ENCODE measurements at places on chromosomes 2 and 18.

DNA sequence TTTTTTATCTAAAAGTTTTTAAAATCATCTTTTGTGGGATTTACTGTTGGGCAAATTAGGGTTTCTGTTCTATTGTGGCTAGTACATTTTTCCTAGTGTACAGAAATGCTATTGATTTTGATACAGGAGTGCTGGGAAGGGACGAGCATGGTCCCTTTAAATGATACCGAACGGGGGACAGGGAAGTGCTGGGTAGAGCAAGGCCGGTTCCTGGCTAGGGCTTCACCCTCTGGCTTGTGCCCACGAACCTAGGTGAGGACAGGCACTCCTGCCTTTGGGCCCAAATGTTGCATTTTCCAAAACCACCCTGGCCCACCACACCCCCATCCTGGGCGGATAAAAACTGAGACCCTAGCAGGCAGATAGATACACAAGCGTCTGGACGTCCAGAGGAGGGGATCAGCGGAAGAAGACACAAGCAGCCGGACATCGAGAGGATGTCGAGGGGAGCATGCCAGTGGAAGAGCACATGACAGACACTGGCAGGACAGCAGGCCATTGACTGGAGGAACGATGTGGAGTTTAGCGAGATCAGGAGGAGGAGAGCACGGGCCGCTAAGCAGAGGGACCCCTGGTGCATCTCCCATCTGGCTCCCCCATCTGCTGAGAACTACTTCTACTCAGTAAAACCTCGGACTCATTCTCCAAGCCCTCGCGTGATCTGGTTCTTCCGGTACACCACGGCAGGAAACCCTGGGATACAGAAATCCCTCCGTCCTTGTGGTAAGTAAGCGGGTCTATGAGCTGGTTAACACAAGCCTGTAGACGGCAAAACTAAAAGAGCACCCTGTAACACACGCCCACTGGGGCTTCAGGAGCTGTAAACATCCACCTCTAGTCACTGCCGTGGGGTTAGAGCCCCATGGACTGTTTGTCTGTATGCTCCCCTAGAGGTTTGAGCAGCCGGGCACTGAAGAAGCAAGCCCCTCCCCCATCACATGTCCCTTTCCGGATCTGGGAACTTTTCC, 13.5 kb upstream of the CALCRL start:
- no peak for DNase-seq

DNA sequence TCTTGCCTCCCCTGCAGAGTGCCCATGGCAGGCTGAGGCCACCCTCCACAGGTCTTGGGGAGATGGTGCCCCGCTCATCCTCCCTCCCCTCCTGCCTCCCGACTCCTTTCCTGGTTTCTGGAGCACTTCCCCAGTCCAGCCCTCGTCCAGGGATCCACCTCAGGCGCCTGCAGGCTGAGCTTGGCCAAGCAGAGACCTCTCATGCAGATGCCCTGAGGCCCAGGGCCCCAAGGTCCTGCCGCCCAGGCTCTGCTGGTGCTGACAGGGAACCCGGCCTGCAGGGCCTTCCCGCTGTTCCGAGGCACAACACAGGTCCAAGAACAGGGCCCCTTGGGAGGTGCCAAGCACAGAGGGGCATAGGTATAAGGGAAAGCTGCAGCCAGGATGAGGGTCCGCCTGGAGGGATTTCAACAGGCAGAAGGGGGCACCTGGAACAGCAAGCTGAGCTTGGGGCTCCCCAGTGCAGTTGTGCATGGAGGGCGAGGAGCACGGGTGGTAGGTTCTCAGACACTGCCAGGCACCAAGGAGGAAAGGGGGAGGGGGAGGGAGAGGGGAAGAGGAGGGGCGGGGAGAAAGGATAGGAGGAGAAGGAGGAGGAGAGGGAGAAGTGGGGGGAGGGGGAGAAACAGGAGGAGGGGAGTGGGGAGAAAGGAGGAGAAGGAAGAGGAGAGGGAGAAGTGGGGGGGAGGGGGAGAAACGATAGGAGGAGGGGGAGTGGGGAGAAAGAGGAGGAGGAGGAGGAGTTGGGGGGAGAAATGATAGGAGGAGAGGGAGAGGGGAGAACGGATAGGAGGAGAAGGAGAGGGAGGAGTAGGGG, 1.2 kb upstream of the ANO7 start:
- no peak for DNase-seq

GRCh38 chr18:9421096-9421900, 54.0 kb upstream of the RALBP1 start:
- no peak for DNase-seq

- DNase-seq, result no peak
These were observed 42.5 kb upstream of the TTC32 start for GRCh38 chr2:19944205-19944845.

DNA sequence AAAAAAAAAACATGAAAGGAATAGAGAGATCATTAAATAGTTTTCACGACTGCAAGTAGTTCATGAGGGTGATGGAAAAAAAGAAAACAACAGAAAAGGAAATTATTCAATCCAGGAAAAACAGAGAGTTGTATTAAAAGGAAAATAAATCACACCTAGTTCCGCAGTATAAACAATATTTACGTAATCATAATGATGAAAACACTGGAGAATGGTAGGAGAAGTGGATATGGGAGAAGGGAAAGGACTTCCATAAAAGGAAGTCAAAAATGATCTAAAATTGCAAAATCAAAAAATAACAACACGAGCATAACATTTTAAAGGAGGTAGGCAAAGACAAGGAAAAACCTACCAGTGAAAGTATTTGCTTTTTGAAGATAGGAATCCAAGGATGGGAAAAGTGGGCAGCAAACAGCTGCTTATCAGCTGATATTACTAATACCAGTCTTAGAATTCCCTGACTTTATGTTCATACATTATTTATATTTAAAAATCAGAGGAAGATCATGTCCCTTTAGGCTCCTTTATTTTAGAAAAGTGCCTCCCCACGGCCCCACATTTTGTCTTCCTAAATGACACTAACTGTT, 160.8 kb downstream of the NBAS start:
- DNase-seq, result no peak

GRCh38 chr2:11546072-11546471, 12.2 kb downstream of the GREB1 start:
- DNase-seq, result no peak

GRCh38 chr2:63856303-63856603, 14.6 kb downstream of the UGP2 start:
- DNase-seq, result no peak

GRCh38 chr2:15588329-15588919, 3.2 kb upstream of the DDX1 start:
- no peak for DNase-seq

DNA sequence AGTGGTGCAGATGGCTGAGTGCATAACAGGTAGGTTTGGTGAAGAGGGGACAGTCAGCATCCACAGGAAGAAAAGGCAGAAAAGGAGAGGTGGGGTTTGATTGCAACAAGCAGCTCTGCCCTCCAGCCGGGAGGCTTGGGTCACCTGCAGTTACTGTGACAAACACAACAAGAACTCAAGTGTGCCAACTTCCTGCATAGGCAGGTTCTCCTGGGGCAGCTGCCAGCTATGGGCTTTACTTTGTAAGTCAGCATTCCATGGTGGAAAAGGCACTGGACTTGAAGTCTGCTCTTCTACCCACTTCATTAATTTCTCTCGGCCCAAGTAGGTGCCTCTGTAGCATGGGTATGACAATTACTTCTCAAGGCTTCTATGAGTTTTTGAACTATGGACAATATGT, 98.9 kb downstream of the MYT1L start:
- no peak for DNase-seq

DNA sequence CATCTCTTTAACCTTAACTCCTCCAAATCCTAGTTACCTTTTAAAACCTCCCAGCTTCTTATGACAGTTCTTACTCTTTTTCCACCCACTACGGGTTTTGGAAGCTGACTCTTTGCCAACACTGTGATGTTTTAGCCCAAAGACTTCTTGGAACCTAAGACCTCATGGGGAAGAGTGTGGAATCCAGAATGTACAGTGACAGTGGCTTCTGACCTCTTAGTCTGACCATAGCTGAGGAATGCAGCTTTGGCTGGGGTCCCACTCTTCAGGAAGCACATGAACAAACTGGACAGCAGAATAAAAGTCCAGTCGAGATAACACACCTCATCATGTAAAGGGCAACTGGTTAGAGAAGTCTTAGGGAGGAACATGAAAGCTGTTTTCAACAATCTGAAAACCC, 161.1 kb upstream of the PKDCC start:
- DNase-seq, result no peak

DNA sequence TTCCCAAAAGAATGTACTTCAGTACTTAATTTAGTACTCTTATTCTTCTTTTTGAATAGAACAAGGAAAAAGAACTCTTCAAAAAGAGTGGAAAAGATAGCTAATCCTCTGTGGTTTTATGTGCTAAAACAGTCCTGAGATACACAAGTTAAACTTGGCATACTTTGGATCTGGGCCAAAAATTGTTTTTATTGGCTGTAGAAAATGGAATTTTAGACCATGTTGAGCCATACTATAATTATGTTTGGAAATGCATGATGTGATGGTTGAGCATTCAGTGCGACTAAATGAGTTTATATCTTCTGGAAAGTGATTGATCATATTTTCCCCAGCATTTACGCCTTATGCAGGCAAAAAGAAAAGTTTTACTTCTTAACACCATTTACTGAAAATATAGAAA, 18.0 kb upstream of the PDE1A start:
- no peak for DNase-seq

DNA sequence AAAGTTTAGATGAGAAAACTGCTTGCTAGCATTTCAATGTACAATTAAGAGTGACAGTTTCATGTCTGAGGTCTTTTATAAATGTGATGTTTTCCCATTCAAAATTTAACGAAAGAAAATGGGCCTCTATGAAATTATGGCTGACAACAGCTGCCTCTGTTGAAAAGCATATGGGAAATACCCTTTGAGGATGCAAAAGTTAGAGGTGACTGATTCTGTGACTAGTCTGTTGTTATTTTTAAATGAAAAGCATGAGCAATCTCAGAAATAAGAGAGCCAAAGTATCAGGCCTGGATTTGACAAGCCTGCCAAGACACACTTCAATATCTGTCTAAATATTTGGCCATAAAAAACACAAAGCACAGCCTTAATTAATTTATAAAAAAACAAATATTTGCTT, 580.8 kb downstream of the ERBB4 start:
- DNase-seq, result no peak

DNA sequence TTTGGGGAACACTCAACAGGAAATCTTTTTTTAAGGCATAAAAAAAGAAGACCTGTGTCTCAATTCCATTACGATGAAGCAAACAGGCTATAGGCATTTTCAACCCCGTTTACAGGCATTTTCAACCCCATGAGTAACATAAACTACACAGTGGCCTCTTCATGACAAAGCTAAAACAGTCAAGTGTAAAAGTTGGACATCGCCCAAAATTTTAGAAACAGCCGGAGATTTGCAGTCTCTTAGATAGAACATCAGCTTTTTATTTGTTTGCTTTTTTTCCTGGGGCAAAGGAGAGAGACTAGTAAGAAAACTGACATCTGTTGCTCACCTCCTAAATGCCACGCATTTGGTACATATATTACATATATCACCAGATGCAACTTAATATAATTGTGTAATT, 173.7 kb downstream of the CMPK2 start:
- DNase-seq, result no peak

- DNase-seq, result no peak
These were observed 19.9 kb upstream of the ZAP70 start for GRCh38 chr2:97693476-97693875.

GRCh38 chr18:79508565-79509535, 113.1 kb downstream of the NFATC1 start:
- no peak for DNase-seq

DNA sequence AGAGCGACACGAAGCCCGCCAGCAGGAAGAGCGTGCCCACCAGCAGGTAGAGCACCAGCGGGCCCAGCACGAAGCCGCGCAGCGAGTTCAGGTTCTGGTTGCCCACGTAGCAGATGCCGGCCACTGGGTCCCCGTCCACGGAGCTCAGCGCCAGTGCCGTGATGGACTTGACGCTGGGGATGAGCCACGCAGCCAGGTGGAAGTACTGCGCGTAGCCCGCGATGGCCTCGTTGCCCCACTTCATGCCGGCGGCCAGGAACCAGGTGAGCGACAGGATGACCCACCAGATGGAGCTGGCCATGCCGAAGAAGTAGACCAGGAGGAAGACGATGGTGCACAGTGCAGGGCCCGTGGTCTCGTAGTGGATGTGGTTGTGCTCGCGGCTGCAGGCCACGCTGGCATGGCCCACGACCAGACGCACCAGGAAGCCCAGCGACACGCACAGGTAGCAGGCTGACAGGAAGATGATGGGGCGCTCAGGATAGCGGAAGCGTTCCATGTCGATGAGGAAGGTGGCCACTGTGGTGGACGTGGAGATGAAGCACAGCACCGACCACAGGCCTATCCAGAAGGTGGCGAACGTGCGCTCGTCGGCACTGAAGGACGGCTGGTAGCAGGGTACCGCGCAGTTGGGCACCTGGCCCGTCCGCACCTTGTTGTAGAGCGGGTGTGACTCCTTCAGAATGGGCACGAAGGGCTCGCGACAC, 2.1 kb downstream of the FZD5 start:
- no peak for DNase-seq

DNA sequence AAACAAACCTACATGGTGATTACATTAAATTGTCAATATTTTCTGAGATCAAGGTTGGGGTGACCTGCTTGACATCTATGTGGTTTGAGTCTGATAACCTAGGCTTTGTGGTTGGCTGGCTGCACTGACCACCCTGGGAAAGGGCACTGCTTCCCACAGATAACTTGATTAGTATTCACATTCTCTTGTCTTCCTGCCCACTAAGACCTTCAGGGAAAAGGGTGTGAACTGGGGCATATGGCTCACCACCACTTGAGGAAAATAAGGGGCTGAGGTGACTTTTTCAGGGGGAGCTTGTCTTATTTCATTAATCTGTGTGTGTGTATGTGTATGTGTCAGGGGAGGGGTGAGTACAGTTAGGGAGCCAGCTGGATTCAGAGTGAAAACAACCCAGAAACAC, 1.5 kb downstream of the SMYD1 start:
- no peak for DNase-seq

DNA sequence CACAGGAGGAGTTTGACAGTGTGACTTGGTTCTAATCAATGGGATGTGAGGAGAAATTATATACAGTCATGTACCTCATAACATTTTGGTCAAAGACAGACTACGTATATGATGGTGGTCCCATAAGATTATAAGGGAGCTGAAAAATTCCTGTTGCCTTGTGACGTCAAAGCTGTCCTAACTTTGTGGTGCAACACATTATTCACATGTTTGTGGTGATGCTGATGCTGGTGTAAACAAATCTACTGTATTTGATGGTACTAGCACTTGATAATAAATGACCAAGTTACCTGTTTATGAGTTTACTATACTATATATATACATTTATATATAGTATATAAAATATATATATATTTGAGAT, 29.1 kb upstream of the TGIF1 start:
- DNase-seq, result no peak

Data from stimulated activated CD8-positive, alpha-beta memory T cell treated with anti-CD3 and anti-CD28 coated beads, Interleukin-4, amount 100 ng/mL, for 1 hour (primary cell).